ENCODE measurements at places on chromosomes 12 and 14.

DNA sequence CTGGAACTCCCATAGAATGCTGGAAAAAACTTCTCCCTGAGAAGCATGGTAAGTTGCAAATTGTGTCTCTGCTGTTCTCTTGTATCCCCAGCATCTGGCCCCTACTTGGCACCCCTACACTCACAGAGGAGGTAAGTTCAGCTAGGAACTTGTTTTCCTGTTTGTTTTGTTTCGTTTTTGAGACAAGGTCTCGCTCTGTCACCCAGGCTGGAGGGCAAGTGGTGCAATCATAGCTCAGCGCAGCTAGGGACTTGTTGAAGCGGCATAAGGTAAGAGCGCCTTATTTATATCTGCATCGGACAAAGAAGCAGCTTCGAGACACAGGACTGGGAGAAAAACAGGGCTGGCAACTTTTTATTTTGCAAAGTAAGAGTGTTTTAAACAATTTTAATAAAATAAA is 18.5 kb upstream of the ANO2 start:
- no peak for DNase-seq

- no peak for DNase-seq
Observed at GRCh38 chr12:91406920-91407341, 224.3 kb upstream of the DCN start.

- DNase-seq, result no peak
Observed at GRCh38 chr12:121304306-121304705, 7.8 kb upstream of the CAMKK2 start.

DNA sequence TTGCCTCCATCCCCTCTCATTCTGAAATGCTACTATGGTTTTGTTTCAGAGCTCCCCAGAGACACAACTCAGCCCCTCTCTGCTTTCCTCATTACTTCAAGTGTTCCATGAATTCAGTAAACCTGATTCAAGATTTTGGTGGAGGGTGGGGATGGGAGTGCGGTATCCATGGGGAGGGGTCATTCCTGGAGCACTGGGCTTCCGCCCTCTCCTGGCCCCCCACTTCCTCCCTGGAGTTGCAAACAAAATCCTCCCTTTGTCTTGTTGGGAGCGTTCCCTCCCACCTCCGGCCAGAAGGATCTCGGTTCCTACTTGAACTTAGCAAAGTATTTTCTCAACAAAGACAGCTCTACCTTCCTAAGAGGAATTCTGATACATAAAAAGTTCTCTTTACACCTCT is 71.8 kb upstream of the LTA4H start:
- no peak for DNase-seq

All from cortex of kidney (tissue), 1 donor.